MM.1S (cell line): ENCODE measurements at places on chromosomes 2 and 18.

DNA sequence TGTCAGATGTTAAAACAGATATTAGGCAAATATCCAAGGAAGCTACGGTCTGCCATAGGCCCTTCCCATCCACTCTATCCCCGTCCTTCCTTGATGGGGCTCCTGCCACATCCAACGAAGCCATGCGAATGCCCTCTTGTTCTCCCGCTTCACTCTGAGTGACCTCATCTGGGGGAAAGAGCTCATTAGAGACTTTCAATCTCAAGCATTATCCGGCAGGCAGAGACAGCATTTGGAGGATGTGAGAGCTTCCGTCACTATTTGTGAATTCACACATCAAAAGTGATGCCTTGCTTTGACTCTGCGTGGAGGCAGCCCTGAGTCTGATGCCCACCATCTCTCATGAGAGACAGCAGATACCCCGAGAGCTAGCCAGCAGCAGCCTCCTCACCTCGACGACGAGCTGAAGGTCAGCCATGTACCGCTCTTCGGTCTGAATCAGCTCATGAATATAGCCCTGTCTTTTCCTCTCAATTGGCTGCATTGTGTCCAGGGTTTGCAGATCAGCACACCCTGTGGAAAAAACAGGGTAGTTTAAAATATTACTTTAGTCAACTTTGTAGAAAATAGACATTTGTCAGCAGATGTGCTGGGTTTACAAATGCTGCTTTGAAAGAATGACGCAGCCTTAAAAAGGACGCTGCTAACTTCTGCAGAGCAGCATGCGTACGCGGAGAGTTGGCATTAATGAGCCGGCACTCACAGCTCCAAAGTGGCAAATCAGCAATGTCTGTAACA is 45.9 kb downstream of the FAM228A start:
- DNase-seq, result no peak

- DNase-seq, result no peak
Observed at GRCh38 chr2:226267516-226268289, 531.9 kb downstream of the IRS1 start.

DNA sequence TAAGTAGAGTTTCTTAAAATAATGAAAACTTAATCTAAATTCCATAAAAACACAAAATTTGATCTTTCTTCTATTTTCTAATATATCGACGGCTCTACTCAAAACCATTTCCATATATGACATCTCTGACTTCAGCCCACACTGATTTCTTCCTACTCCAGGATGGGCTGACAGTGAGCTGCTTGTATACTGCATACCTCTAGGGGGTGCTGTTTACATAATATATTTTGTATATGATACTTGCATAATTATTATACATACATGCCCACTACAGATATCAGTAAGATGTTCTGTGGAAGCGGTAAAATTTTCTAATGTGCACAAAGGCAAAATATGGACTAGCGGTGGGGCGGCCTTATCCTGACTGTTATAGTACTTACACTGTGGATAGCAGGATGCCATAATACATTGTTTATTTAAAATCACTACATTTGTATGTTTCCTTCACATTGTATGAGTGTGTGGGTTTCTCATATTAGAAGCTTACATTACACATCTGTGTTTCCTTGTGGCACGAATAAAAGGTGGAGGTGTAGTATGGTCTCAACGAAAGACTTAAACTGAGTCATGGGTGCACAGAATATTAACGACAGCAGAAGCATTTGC is 66.1 kb upstream of the NXPH2 start:
- peak; percentile 64 for DNase-seq

GRCh38 chr2:111918383-111918806 is 20.0 kb downstream of the MERTK start:
- DNase-seq, result peak; percentile 28

GRCh38 chr18:56565551-56566345 is 72.6 kb downstream of the TXNL1 start:
- DNase-seq, result no peak

GRCh38 chr2:213090772-213091171 is 60.6 kb downstream of the IKZF2 start:
- no peak for DNase-seq

GRCh38 chr2:235968155-235968554 is 200.0 kb downstream of the GBX2 start:
- no peak for DNase-seq

- peak; percentile 25 for DNase-seq
Observed at GRCh38 chr18:67363694-67364093, 152.8 kb downstream of the DSEL start.

DNA sequence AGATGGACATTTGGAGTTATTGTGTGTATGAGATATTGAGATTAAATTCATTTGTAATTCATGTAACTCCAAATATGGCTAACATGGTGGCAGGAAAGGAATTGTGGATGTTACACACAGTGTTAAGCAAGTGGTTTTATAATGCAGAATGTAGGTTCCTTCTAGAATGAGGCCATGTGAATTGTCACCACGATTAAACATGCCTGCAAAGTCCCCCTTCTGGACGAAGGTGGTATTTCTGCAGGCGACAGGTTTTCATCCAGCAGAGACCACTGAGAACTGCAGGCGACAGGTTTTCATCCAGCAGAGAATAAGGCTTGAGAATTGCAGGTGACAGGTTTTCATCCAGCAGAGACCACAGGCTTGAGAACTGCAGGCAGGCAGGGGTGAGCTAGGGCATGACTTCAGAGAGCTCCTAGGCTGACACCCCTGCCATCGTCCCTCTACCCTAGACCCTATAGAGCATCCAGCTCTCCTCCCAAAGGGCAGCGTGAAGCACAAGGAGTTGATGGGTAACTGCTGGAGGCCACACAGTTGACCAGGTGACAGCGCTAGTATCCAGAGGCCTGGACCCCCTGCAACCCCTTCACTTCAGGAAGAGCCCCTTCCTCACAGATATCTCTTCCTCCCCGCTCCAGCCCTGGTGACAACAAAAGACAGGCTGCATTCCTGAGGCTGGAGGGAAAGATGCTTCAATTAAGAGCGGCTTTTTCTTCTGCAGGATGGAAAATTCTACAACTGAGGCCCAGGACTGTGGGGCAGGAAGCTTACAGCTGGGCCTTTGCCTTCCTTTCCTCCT is 175.8 kb downstream of the LOXHD1 start:
- DNase-seq, result peak; percentile 43

DNA sequence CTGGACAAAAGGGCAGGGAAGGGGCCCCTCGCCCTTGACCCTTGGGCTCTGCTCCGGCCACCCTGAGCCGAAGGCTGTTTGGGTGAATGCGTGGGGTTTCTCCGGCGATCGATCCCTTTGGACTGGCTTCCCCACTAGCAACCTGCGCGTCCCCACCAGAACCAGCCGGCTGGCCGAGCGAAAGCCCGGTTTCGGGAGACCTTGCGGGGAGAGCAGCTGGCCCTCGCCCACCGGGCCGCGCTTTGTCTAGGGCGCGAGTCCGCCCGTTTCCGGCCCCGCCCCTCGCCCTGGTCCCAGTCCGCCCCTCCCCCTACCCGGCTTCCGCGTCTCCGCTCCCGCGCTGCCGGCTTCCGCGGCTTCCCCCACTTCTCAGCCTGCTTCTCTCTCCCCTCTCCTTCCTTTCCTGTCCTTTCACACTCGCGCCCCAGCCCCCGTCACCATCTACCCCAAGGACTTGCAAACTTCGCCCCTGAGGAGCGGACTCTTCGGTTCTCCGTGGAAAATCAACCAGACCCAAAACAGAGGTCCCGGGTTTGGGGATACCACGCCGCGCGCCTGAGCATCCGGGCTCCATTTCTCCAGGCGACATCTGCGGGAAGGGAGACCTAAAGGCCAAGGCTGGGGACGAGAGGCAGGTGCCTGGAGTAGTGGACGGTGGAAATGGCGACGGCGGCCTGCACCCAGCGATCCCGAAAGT is 48.0 kb upstream of the ATP6V1B1 start:
- no peak for DNase-seq

DNA sequence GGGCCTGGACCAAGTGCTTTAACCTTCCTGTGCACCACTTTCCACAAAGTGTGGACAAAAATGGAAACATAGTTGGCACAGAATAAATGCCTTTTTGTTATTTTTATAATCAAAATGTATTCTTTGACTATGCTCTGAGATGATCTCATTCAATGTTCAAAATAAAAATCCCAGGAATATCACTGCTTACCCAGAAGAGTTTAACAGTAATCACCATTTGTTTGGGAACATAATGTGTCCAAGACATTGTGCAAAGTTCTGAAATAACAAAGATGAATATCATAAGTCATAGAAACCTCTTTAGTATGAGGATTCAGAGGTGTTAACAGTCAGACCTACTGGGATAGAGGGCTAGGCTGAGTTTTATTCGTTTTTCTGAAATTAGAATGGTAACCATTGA is 668.1 kb downstream of the CNTNAP5 start:
- DNase-seq, result no peak

- DNase-seq, result no peak
Observed at GRCh38 chr2:41907771-41908207, 140.0 kb upstream of the PKDCC start.

GRCh38 chr2:29528891-29529520 is 392.4 kb downstream of the ALK start:
- DNase-seq, result no peak

- no peak for DNase-seq
Observed at GRCh38 chr2:218988650-218989049, 3.7 kb upstream of the FEV start.

DNA sequence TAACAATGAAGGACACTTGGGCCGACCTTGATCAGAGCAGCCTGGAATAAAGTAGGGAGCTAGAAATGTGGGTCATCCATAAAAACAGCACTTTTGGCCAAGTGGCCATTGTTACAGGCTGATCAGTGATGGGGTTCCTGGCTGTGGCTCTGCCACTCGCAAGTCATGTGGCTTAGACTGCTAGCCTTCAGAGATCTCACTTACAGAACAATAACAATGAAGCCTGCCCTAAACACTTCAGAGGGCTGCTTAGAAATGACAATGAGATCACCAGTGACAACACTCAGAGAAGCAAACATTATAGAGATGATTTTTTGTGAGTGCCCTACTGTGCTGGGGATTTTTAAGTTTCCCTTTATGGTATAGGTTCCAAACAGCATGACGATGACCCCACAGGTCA is 107.9 kb upstream of the LMAN1 start:
- DNase-seq, result no peak

GRCh38 chr2:241652142-241652541 is 14.6 kb downstream of the ATG4B start:
- no peak for DNase-seq

DNA sequence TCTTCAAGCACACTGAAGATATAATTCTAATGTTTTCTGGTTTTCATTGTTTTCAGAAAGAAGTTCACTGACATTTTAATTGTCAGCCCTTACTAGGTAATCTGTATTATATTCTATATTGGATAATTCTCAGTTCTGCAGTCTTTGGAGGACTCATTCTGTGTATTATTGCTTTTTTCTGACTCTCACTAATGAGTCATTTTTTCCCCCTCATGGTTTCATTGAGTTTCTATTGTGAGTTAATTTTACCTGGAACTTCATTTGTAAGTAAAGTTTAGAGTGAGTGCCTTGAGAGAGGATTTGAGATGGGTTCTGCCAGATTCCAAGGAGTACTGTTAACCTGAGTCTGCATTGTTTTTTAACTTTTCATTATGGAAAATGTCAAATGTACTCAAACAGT is 90.4 kb upstream of the LYPD1 start:
- no peak for DNase-seq
